Stimulated activated CD8-positive, alpha-beta memory T cell treated with anti-CD3 and anti-CD28 coated beads, Interleukin-15, amount 100 ng/mL, for 1 hour (primary cell): ENCODE measurements at places on chromosomes 11 and 22.

DNA sequence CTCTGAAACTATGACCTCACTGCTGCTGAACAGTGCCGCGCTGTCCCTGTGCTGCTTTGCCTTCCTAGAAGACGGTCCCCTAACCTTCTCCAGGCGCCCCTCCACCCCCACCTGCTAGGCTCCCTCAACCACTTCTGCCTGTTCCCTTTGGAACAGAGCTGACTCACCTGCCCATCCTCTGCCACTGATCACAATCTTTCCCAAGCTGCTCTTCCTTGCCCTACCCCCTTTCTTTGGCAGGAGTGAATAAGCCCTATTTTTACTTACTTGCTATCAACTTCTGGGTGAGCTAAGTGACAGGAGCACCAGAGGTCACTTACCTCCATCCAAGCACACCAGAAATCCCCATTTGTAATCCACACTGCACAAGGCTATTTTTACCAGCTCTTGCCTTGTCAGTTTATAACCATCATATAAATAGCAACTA, 116.0 kb upstream of the BID start:
- no peak for DNase-seq

DNA sequence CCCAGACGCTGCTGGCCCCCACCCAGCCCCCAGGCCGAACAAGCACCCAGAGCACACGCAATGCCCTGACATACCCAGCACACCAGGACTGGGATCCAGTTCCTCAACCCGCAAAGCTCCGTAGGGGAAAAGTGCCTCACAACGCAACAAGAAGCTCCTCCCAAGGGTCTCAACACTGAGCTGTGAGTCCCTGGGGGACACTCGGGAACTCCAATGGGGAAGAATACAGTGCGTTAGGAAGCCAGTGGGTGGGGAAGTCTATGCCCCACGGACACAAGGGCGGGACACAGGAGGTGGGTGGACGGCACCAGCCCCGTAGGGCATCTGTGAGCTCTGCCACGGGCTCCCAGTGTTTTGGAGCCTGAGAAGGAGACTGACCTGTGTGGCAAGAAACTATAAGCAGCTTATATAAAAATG, 1.6 kb downstream of the DEAF1 start:
- no peak for DNase-seq

- no peak for DNase-seq
These were observed 409.4 kb downstream of the METTL15 start for GRCh38 chr11:28517621-28518020.

GRCh38 chr11:104772806-104773241, 125.4 kb downstream of the CASP12 start:
- no peak for DNase-seq

- no peak for DNase-seq
These were observed 80.1 kb downstream of the DBX1 start for GRCh38 chr11:20080032-20080685.

DNA sequence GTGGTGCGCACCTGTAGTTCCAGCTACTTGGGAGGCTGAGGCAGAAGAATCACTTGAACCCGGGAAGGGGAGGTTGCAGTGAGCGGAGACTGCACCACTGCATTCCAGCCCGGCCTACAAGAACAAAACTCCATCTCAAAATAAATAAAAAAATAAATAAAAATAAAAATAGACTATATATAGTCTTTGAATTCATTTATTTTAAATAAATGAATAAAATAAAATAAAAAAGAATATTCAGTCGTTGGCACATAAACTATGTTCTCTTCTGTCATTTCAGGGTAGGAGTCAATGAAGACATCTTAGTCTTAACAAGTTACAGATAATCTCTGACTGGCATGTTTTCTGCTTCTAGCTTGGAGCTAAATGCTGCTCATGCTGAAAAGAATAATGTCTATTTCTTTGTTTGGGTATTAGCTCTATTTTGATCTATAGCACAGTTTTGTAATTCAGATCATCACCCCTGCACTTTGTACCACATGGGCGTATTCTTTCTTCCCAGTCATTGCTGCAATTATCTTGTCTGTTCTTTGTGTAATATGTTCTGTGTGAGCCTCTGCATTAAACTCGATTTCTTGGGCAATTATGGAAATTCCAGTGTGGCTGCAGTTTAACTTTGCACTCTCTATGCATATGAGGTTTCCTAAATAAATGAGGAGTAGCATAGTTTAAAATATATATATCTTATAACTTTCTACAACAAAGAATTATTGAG, 1.4 kb upstream of the MS4A14 start:
- no peak for DNase-seq

- no peak for DNase-seq
These were observed 8.6 kb downstream of the INPPL1 start for GRCh38 chr11:72233056-72233772.

GRCh38 chr11:94203070-94203469, 74.4 kb downstream of the PANX1 start:
- DNase-seq = no peak

GRCh38 chr22:27576413-27576812, 225.1 kb downstream of the MN1 start:
- DNase-seq = no peak

DNA sequence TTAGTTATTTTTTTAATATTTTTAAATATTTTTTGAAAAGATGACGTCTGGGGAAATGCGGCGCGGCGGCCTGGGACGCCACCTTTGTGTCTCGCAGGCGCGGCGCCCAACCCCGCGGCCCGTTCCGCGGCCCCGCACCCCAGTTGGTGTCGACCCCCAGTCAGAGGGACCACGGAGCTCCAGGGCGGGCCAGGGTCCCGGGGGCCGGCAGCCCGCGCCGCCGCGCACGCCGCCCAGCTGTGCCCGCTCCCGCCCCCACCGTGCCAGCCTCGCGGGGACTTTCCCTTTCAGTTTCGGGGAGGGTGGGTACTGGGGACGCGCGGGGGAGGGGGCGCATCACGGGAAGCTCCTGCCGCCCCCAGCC, 1.6 kb downstream of the CCND1 start:
- DNase-seq = no peak

GRCh38 chr22:17085277-17086181, 729 bp downstream of the IL17RA start:
- no peak for DNase-seq

DNA sequence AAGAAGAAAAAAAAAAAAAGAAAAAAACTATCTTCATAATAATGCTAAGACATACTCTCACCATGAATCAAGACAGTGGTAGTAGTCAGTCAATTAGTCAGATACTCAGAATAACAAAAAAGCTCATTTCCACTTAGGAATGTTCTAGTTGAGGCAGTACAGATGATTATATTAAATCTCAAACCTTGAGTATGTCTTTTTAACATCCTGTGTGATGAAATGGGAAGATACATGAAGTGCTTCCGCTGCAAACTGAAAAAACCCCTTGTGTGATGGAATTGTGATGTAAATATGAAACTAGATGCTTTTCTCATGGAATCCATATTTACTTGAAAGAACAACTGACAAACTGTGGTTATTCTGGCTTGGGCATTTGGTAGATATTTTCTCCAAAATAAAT, 13.7 kb downstream of the AMOTL1 start:
- no peak for DNase-seq

GRCh38 chr11:97516688-97517087, 1126.9 kb downstream of the JRKL start:
- no peak for DNase-seq

DNA sequence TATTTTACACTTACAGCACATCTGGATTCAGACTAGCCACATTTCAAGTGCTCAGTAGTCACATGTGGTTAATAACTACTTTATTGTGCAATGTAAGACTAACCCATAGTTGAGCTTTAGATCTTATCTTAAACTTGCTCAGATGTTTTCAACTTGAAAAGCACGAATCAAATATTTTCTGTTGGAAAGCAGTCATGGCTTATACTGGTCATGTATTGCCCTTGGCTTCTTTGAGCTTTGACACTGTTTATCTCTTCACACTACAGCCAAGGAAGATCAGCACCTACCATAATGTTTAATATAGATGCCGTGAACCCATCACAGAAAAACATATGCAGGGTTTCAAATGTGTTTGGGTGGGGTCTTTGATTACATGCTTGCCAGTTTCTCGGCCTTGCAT, 4.4 kb downstream of the RBX1 start:
- no peak for DNase-seq

GRCh38 chr11:3123761-3124733, 41.1 kb downstream of the OSBPL5 start:
- DNase-seq = no peak

GRCh38 chr11:46635557-46636139, 18.3 kb downstream of the ATG13 start:
- DNase-seq = no peak

GRCh38 chr11:1011320-1011698, 25.2 kb downstream of the MUC6 start:
- DNase-seq = no peak

DNA sequence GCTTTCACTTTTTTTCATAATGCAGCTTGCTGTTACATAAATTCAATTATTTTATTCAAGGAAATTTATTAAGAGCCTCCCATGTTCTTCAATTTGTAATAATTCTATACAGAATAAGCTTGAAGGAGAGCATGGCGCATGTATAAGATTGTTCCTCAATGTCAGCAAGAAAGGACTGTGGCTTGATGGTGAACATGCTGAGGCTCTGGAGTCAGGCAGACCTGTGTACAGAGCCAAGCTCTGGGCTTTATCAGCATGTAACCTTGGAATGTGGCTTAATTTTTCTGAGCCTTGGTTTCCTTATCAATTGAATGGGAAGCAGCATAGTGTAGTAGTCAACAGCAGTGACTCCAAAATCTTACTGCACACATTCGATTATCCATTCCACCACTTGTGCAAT, 92.4 kb downstream of the JRKL start:
- no peak for DNase-seq

- DNase-seq = no peak
These were observed 18.0 kb downstream of the SDHAF2 start for GRCh38 chr11:61447601-61448551.

- no peak for DNase-seq
These were observed 65.7 kb upstream of the ADA2 start for GRCh38 chr22:17284888-17285287.

DNA sequence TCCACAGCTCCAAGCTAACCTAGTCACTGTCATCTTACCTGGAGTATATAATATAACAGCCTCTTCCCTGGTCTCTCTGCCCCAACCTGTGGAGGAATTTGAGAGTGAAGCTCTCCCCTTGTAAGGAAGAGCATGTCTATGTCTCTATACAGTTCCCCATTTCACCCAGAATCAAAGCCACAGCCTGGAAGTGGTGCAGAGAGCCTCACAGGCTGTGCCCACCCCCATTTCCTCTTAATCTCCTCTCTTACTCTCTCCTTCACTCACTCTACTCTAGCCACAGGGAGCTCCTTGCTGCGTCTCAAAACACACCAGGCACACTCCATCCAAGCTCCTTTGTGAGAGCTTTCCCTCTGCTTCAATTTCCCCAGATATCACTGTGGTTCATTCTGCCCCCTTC, 302.5 kb upstream of the ISX start:
- no peak for DNase-seq

- no peak for DNase-seq
These were observed 884 bp downstream of the CENATAC start for GRCh38 chr11:118998822-118999221.

DNA sequence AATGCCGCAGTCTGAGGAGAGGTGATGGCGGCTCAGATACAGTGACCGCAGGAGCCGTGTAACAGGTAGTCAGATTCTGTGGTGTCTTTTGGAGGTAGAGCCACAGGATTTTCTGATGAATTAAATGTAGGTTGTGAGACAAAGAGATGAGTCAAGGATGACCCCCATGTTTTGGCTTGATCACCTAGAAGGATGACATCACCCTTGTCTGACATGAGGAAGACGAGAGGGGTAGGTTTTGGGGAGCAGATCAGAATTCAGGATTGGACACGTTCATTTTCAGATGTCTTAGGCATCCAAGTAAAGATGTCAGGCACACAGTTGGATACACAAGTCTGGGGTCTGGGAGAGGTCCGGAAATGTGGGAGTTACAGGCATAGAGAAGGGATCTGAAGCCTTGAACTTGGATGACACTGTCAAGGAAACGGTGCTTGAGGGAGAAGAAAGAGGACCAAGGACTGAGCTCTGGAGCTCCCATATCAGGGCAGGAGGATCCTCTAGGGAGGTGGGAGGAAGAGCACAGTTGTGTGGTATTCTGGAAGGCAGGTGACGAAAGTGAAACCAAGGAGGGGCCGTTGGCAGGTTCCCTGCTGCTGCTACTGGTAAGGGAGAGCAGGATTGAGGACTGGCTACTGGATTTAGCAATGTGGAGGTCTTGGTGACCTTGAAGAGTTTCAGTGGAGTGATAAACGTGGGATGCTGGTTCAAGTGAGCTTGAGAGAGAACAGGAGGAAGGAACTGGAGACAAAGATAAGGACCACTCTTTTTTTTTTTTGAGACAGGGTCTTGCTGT, 12.6 kb upstream of the GDPD5 start:
- DNase-seq = no peak

DNA sequence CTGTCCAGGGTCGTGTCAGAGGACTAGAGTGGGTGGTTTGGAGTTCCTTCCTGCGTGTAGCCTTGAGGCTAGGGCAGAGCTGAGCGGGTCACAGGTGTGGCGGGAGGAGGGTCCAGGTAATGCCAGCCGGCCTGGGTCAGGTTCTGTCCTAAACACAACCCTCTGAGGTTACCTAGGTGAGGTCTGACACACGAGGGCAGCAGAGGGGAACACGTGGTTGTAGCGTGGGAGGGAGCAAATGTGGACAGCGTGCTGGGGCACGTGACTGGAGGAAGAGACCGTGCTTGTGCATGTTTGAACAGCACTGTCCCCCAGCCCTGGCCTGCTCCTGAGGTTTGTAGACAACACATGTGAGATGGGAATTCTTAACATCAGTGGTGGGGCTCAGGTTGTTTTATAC, 13.1 kb downstream of the MOV10L1 start:
- no peak for DNase-seq

- DNase-seq = no peak
These were observed 147.2 kb downstream of the SPON1 start for GRCh38 chr11:14109742-14110141.

- no peak for DNase-seq
These were observed 16.9 kb downstream of the IL17RA start for GRCh38 chr22:17101475-17102296.

GRCh38 chr22:30277547-30278344, 11.1 kb upstream of the OSM start:
- no peak for DNase-seq

- DNase-seq = no peak
These were observed 42.5 kb downstream of the RBFOX2 start for GRCh38 chr22:35986088-35986487.

DNA sequence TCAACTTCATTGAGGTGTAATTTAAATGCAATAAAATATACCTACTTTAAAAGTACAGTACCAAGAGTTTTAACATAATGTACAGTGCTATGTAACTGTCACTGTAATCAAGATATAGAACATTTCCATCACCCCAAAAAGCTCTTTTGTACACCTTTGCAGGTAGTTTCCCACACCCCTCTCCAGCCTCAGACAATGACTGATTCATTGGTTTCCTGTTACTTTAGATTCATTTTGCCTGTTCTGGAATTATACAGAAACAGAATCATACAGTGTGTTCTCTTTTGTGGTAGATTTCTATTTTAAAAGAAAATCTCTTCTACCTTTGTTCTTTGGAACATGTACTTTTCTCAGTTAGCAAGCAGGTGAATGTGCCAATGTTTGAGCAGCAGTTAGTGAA, 38.2 kb downstream of the SHISA8 start:
- no peak for DNase-seq
